H7 (cell line): ENCODE measurements at places on chromosomes 2 and 18.

GRCh38 chr2:145124085-145124484 lies 604.2 kb upstream of the ZEB2 start:
- no peak for DNase-seq

- no peak for DNase-seq
Observed at GRCh38 chr2:209473930-209474419, 50.1 kb downstream of the MAP2 start.

DNA sequence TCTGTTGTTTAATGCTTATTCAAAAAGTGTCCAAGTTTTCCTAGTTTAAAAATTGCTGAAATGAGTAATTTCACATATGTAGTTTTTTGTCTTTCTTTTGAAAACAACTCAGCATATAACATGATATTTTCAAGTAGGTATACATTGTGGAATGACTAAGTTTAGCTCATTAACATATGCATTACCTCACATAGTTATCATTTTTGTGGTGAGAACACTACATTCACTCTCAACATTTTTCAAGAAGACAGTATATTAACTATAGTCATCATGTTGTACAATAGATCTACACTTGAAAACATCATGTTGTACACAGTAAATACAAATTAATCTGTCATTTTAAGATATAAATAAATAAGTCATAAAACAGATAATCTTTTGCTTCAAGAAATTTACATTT lies 340.0 kb downstream of the CCDC85A start:
- DNase-seq: no peak

DNA sequence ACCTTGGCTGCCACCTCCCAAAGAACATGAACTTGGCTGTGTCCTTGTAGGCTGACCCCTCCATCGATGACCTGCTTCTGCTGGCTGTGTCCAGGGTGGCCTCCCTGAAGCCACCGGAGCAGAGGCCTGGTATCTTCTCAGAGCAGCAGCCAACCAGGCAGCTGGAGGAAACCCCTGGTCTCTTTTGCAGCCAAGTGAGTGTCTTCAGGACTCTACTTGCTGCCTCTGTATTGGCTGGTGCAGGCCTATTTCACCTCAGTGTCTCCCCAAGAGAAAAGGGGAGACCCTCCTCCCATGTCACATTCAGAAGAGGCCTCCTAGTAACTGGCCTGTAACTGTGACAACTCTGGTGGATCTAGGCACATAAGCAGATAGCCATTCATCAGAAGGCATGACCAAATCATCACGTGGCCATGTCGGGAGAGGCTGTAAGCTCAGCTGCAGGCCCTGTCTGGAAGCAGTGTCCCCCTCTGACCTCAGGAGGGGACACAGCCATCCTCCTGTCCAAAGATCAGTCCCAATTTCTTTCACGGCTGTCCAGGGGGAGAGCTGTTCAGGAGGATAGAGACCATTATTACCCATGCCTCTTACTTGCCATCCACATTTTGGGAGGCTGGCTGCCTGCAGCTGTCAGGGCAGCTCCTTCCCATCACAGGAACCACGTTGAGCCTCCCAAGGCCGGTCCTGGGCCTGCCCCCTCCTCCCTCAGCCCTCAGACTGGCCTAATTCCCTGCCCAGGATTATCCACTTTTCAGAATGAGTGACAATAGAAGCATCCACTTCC lies 20.9 kb upstream of the ROCK2 start:
- no peak for DNase-seq

DNA sequence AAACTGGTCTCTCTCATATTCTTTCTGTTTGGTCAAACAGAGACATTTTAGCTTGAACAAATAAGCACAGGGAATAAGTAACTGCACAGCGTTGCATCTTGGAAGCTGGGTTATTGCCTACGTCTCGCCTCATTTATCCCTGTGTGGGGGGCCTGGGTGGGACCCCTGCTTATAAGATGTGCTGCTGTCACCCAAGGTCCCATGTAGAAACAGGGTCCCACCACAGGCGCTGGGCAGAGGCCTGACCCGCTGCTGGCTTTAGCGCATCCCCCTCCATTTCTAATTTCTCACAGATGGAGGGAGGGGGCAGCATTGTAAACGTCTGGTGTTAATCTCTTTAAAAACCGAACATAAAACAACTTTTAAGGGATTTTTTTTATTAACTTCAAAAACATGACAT lies 207.8 kb downstream of the HDAC4 start:
- no peak for DNase-seq
